NCI-H1436 treated with DMSO at 0.1 percent for 48 hours (cell line): ENCODE measurements at places on chromosomes 7 and 10.

DNA sequence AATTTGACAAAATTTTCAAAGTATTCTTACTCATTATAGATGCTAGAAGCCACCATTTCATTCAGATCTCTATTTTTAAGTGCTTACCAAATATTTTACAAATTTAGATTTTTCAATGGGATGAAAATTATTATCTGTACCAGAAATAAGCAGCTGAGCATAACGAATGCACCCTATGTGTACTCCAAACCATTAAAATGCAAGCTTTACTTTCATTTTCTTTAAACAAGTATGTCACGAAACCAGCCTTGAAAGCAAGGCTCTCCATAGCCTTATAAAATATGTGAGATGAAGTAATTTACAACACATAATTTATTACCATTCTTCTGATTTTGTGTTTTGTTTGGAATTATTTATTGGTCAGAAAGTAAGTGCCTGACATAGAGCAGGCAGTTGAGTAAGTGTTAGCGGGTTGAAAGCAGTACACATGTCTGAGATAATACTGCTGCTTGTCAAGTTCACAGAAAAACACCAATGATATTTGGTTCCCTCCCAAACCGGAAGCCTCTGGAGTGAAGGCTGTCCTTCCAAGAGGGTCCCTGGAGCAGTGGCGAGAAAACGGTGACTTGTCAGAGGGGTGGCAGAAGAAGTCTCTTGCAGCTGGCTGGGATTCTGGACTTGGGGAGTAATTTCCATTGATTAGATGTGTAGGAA is 322.7 kb upstream of the PFKP start:
- no peak for DNase-seq

DNA sequence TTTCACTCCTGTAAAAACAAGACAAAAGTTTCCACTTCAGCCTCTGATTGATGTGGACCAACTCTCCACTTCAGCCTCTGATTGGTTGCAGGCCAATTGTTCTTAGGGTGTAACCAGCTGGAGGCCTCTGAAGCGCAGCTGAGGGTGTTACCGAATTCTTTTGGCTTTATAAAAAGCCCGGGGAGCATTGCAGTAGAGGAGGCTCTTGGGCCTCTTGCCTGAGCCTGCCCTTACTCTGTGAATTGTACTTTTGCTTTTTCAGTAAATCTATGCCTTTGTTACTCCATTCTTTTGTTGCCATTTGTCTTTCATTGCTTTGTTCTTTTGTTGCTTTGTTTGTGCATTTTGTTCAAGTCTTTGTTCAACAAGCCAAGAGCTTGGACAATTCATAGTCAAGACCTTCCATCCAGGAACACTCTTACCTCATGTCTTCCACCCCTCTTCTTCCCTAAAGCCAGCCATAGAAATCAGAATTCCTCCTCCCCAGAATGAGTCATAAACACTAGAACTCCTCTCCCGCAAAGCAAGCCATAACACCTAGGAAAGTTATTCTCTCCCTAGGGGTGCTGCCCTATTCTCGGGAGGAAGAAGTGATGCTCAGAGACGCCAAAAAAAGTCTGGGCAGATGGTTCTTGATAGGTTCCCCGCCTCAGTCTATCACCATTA is 53.5 kb upstream of the ARMC3 start:
- DNase-seq, result no peak

DNA sequence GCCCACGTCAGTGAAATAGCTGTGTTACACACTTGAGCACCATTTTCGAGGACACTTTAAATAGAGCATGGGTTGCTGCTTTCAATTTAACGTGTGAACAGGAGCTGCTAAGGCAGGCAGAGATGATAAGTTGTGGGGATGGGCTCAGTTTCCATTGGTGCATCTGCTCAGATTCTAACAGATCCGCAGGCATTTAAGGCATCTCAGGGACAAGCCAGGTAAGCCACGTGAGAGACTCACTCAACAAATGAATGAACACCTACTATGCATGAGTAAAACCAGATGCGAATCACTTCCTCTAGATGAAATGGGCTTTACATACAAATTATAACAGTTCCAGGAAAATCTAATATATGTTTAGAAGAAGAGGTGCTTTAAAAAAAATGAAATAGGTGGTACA is 34.6 kb downstream of the PLXNA4 start:
- DNase-seq, result no peak

GRCh38 chr7:87712571-87712970 is 84.4 kb downstream of the RUNDC3B start:
- no peak for DNase-seq

GRCh38 chr10:76021398-76021797 is 590.0 kb downstream of the LRMDA start:
- DNase-seq, result no peak

- no peak for DNase-seq
Measured at GRCh38 chr7:130227883-130228575, 20.4 kb downstream of the SSMEM1 start.

GRCh38 chr10:19500959-19501358 is 315.3 kb upstream of the PLXDC2 start:
- no peak for DNase-seq

- no peak for DNase-seq
Measured at GRCh38 chr10:31774299-31774900, 154.2 kb downstream of the ARHGAP12 start.

- DNase-seq, result peak; percentile 85
Measured at GRCh38 chr7:153457746-153458145, 594.5 kb upstream of the DPP6 start.

DNA sequence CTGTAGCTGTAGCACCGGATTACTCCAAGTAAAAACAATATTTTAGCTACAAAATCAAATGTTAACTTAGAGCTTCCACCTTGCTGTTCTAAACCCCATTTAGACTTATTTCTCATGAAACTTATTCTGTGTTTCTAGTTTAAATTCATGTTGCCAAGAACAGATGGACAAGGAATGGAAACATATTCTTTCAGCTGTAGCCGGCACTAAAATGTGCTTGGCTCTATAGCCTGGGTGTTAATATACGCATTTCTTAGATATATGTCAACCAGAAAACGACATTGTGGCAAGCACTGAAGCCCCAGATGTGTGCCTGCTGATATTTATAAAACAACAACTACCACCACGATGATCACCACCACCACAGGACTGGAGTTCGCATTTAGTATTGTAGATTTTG is 190.3 kb upstream of the ETV1 start:
- DNase-seq, result no peak

GRCh38 chr10:6648894-6649720 is 69.0 kb upstream of the PRKCQ start:
- no peak for DNase-seq

- DNase-seq, result no peak
Measured at GRCh38 chr10:22556774-22557173, 157.6 kb downstream of the PIP4K2A start.

DNA sequence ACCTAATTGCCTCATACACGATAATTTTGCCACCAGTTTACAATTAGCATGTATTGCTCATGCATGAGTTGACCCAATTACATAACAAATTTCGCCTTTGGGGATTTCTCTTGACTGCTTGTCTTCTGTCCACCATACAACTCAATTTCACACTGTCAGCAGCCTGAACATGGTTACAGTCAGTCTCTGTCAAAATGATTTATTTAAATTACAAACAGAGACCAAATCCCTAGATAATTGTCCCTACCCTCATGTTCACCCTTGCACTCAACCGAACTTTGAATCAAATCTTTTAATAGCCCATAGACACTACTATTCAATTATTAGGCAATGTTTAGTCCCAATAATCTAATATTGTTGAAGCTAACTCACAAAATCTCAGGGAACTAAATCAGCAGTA is 59.7 kb upstream of the NEBL start:
- no peak for DNase-seq

GRCh38 chr7:95229301-95229700 is 95.0 kb downstream of the PON1 start:
- DNase-seq, result no peak

- no peak for DNase-seq
Measured at GRCh38 chr7:124162667-124163066, 129.8 kb upstream of the TMEM229A start.

GRCh38 chr7:133761443-133761842 is 365.7 kb upstream of the LRGUK start:
- DNase-seq, result no peak

GRCh38 chr7:7882888-7883287 is 85.7 kb upstream of the GLCCI1 start:
- no peak for DNase-seq

DNA sequence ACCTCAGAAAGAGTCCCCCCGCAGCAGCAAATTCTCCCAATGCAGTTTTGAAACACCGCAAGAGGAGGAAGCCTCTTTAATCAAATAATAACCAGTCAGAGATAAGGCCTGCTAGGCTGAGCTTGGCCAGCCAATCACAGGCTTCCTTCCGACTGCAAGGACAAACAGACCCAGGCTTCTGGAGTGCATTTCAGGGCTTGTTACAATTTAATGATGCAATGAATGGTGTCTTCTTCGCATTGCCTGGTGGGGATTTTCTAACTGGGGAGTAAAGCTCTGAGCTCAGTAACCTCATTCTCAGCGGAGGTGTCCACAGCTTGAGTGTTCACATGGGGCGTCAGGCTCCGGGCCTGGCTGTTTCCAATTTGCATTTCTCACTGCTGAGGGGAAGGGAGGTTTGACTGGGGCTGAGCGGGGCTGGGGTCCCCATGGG is 31.8 kb upstream of the GPAM start:
- DNase-seq, result no peak

GRCh38 chr10:113644185-113645120 is 19.4 kb downstream of the NRAP start:
- DNase-seq, result no peak

DNA sequence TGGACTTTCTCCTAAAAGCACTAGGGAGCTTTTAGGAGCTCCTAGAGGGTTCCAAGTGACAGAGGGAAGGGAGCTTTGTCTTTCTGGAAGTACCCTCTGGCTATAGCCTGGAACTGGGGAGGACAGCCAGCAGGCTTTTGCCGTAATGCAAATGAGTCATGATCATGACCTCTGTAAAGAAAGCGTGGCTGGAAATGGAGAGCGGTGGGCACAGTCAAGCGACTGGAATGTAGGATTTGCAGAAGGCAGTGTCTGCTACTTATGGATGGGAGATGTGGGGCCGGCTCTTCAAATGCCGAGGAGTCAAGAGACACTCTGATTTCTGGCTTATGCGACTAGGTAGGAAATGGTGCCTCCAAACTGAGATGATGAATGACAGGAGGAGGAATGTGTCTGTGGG is 34.6 kb upstream of the PLPP4 start:
- DNase-seq, result no peak

GRCh38 chr10:5527332-5528200 is 2.8 kb downstream of the CALML3 start:
- DNase-seq, result no peak

GRCh38 chr7:145845345-145845744 is 271.3 kb upstream of the CNTNAP2 start:
- DNase-seq, result no peak

DNA sequence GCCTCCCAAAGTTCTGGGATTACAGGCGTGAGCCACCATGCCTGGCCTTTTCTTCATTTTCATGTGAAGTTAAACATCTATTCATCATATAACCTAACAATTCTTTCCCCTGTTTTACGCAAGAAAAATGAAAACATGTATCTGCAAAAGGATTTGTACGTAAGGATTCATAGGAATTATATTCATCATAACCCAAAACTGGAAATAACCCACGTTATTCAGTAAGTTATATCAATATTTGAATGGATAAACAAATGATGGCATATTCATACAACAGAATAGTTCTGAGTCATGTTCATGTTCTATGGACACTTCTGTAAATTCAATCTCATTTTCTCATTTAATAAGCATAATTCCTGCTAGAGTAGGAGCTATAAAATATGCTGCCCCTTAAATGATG is 35.2 kb upstream of the CAV2 start:
- DNase-seq, result no peak

- DNase-seq, result no peak
Measured at GRCh38 chr7:139674752-139675126, 103.1 kb downstream of the HIPK2 start.

DNA sequence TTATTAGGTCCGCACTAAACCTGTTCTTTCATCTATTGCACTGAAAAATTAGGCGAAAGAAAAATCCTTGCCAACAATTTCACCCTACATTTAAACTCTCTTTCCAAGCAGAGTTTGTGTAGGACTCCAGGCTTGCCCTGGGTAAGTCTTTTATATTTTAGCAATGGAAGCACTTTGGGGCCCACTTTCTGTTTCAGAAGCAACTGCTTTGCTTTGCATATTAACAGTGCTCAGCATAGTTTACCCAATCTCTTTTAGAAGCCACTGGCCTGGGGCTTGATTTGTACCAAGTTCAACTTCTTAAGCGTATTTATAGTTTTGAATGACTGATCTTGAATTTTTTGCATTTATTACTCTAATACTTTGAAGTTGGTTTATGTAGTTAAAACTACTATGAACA is 78.8 kb upstream of the MDFIC start:
- DNase-seq, result no peak

GRCh38 chr7:99031496-99031895 is 112.4 kb downstream of the SMURF1 start:
- no peak for DNase-seq

GRCh38 chr10:63286754-63287264 is 153.7 kb downstream of the NRBF2 start:
- DNase-seq, result no peak

DNA sequence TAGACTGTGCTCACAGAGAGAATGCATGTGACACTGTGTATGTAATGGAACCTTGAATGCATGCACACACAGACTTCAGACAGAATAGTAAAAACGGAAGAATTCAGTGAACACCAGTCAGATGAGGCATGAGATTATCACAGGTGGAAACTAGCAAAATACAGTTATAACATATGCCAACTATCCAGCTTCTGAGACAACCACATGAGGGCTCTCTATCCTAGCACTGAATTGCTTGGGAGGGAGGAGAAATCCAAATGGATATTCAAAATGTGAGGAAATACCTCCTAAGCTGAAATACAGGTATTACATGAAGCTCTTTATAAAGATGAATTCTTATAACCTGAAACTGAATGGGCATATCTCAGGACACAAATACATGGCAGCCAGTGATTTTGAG is 30.6 kb downstream of the GARS1 start:
- DNase-seq, result no peak

- no peak for DNase-seq
Measured at GRCh38 chr10:14124941-14125340, 205.8 kb downstream of the FRMD4A start.

GRCh38 chr7:88106434-88106833 is 113.4 kb downstream of the SRI start:
- no peak for DNase-seq

GRCh38 chr10:111080224-111080623 is 3.4 kb downstream of the ADRA2A start:
- DNase-seq, result no peak

- DNase-seq, result no peak
Measured at GRCh38 chr10:45466784-45467183, 92.8 kb downstream of the ALOX5 start.

GRCh38 chr10:52424341-52424740 is 110.3 kb downstream of the DKK1 start:
- no peak for DNase-seq
